ENCODE measurements at places on chromosomes 2 and 18.

DNA sequence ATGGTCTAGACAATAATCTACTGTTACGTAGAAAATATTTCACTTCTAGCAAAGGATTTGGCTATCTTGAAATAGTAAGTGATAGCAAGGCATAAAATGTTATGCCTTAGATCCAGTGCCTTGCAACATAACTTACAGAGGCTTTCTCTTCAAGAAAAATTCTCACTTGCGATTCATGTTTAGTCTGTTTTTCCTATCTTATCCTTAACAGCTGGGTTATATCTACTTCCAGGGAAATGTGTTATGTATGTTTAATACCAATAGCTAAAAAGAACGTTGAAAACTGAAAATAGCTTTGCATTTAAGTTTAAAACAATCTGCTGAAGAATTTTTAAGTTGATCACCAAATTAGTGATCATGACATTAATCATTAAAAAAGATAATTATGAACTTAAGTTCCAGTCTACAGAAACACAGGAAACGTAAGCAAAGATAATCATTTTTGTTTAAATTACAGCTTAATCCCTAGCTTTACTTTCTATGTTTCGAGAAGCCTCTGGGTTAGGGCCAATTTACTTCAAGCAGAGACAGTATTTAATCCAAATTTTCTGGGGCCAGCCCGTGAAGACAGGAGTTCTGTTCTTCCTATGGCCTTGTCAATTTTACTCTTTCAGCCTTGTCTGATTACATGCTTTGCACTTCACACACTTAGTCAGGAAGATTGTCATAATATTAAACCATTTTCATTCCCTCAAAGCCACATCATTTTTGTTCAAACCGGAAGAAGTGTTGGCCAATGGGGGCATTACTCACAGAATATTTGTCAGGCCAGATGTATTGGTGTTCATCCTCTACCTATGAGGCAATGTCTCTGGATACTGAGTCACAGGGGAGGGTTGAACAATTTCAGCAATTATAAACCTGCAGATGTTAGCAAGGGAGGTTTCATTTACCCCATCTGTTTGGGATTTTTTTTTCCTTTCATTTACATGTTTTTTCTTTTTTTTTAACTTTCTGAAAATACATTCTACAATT, 1132.9 kb upstream of the ZEB2 start:
- no peak for ATAC-seq

GRCh38 chr2:236855866-236856847, 229.5 kb upstream of the COPS8 start:
- ATAC-seq = no peak

GRCh38 chr2:216074794-216075193, 6.8 kb downstream of the PECR start:
- ATAC-seq = no peak

- ATAC-seq = peak; percentile 78
These were observed 430.4 kb downstream of the LPIN1 start for GRCh38 chr2:12176623-12177454.

DNA sequence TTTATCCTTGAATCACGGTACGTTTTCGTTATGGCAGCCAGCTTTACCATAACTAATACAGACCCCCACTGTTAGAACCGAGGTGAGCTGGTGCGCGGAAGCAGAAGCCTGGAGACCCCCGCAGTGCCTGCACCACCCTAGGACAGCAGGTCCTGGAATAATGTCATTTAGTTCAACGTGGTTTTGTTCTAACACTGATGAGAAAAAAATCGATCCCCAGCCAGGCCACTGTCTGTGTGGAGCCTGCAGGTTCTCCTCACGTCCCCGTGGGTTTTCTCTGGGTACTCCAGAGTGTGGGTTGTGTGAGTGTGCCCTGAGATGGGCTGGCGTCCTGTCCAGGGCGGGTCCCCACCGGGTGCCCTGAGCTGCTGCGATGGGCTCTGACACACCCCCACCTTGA, 69.9 kb upstream of the ST3GAL5 start:
- ATAC-seq = no peak

GRCh38 chr18:75923169-75923568, 495.7 kb upstream of the SMIM21 start:
- peak; percentile 11 for ATAC-seq

DNA sequence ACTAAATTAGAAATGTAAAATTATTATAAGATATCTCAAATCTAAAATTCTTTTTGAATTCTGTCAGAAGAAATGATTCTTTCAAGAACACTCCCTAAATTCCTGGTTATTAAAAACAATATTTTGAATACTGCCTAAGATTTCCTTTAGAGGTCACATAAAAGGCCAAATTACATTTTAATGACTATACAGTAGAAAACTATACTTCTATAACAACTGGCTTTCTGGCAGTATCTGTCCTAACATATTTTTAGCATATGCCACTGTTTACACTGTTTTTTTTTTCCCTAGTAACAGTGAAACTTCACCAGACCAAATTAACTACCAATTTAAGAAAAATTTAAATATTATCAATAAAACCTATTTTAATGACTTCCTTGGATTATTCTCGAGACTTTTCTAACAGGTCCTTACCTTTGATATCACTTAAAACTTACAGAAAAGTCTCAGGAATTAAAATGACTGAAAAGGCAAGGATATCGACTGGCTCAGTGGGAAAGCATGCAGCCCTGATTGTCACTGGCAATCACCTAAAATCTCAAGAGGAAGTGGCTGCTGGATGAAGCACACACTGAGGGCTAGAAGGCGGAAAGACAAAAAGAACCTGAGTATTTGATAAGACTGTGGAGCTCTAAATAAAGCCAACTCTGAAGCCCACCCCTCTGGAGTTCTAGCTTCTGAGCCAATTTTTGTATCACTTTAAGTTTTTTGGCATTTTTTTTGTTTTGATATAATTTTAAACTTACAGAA, 59.6 kb downstream of the SPIRE1 start:
- no peak for ATAC-seq

- ATAC-seq = peak; percentile 69
These were observed 128.7 kb downstream of the PLA2R1 start for GRCh38 chr2:159933727-159934049.

- ATAC-seq = no peak
These were observed 45.5 kb downstream of the KCMF1 start for GRCh38 chr2:85016446-85016845.

DNA sequence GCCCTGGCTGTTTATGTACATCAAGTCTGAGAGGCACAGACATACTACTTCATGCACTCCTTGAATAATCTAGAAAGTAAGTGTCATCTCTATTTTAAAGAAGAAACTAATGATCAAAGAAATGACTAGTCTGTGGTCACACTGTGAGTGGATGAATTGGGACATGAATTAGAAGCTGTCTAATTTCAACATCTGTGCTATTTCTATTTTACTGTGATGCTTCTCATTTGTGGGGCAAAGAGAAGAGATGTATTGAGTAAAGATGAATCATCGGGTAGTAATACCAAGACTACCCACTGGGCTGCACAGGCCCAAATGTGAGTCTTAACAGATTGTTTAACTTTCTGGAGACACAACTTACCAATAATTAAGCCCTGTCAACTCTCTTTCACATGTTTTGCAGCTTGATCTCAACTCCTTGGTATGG, 42.4 kb upstream of the MTIF2 start:
- peak; percentile 60 for ATAC-seq
